ENCODE measurements at places on chromosomes 6 and 20. TPM values are rescaled to one million over a fixed set of nuclear protein-coding genes. Genes with fewer than 3 reads are reported as not detected.

DNA sequence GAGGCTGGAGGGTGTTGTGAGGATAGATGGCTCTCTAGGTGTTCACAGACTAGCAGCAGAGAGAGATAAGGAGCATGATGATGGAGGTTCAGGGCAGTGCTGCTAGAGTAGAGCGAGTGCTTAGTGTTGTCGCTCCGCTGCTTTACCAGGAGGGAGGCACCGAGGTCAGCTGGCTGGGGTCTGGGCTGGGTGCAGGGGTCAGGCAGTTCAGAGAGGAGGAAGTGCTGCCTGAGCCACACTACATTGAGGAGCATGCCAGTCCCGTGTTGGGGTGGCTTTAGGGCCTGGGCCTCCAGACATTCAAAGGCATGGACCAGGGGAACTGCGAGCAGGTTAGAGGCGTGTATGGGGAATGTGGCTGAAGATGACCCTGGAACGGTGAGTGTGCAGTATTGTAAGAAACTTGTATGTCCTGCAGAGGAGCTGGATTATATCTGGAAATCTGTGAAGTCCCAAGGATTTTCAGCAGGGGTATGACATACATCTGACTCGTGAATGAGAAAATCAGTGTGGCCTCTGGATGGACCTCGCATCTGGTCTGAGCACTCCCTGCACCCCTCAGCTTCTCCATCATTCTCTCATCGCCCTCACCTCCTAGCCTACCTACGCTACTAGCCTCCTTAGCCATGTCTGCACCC is 66.9 kb downstream of the IGF2R start:
- H3K4me1 ChIP-seq: no peaks in the 10 kb centered on the region
- no peaks in the 10 kb centered on the region for H3K36me3 ChIP-seq
- peak overlapping the region; percentile 69 for H3K27ac ChIP-seq
- H3K4me3 ChIP-seq: no peak overlapping the region
- H3K27me3 ChIP-seq: no peaks in the 10 kb centered on the region

DNA sequence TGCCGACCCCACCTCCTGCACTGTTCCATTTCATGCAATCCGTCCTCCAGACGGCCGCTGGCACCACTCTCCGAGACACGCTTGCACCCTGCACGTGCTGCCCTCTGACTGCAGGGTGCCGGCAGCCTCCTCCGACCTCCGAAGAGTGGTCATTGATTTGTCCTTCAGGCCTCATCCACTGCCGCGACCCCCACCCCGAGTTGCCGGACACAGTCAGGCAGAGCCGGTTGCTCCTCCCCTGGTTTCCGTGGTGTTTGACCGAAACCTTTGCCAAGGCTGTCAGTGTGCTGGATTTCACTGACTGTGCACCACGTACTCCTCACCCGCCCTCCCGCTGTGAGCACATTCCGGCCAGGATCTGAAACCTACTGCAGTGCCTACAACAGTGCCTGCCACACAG is 156.4 kb upstream of the PDE10A start:
- no peak overlapping the region for H3K4me3 ChIP-seq
- DNase-seq: no peak
- no peaks in the 10 kb centered on the region for H3K4me1 ChIP-seq
- no peaks in the 10 kb centered on the region for H3K27me3 ChIP-seq

RAET1G gene
- total RNA-seq: not detected

SLC2A10 gene
- total RNA-seq: 1.3 TPM

CD24 gene
- 11.5 TPM for total RNA-seq

SLC44A4 gene
- 5.3 TPM for total RNA-seq
